Foreskin keratinocyte (primary cell): ENCODE measurements at places on chromosomes 2 and 18.

DNA sequence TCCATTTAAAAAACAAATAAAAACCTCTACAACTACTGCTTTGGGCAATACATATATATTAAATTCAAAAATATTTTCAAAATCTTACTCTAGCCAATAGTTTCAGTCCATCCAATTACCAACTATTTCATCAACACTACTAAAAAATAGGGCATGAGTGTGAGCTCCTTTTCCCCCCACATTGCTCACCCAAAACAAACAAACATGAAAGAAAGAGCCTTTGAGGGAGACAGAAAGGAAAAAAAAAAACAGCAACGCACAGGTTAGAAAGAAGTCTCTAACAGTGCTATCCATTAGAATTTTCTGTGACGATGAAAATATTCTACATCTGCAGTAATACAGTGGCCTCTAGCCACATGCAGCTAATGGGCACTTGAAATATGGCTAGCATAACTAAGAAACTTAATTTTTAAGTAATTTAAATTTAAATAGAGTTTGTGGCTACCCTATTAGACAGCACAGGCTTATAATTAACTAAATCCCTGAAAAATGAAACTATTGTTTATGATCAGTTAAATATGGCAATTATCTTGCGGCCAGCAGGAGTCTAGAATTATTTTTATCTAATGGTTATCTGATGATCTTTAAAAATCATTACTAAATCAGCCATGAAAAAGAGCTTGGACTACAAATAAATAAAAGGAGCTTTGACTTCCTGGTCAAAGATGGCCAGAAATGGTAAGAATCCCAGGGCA is 59.2 kb downstream of the RBMS1 start:
- DNase-seq = no peak

DNA sequence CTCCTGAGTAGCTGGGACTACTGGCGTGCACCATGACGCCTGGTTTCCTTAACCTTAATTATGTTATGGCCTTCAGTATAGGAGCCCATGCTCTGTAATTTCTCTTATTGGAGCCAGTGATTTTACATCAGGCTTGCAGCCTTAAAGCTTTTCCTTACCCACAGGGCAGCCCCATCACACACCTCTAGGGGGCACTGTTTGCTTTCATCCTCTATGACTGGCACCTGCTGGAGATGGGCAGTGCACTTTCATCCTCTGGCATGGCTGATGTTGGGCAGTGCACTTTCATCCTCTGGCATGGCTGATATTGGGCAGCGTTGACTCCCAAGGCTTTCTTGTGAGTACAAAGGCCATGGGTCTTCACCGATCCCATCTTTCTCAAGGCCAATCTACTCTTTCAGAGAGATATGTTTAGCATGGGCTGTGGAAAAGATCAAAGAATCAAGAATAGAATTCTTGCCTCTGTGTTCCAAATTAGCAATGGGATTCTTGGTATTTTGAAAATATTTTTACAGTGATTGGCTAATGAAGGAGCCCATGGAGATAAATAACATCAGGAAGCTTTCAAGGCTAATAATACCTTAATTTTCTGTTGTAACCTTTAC is 80.7 kb upstream of the MEX3C start:
- DNase-seq = peak; percentile 42

- DNase-seq = no peak
Measured at GRCh38 chr2:240782221-240782885, 37.7 kb downstream of the KIF1A start.

- no peak for DNase-seq
Measured at GRCh38 chr2:131148426-131148825, 43.3 kb downstream of the PLEKHB2 start.

- no peak for DNase-seq
Measured at GRCh38 chr18:11215216-11215615, 65.8 kb upstream of the PIEZO2 start.

- DNase-seq = no peak
Measured at GRCh38 chr2:134660626-134661402, 58.0 kb downstream of the TMEM163 start.

GRCh38 chr2:112074506-112074905 is 19.4 kb downstream of the TMEM87B start:
- no peak for DNase-seq

GRCh38 chr2:46748735-46749531 is 166.7 kb downstream of the MCFD2 start:
- DNase-seq = peak; percentile 85

- DNase-seq = no peak
Measured at GRCh38 chr2:205989271-205990071, 96.5 kb downstream of the INO80D start.

DNA sequence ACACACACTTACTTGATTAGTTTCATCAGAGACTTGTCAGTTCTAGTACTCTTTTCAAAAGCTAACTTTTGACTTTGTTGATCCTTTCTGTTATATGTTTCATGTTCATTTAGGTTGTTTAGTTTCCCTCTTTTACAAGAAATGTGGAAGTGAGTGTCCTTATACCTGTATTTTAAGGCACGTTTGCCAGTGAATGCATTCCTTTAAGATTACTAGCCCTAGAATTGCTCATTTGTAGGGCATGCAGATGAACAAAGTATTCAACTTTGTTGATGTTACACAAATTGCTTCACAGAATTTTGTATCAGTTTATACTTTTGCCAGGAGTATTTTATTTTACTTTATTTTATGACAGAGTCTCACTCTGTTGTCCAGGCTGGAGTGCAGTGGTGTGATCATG is 6.3 kb downstream of the IL1RL2 start:
- DNase-seq = peak; percentile 63

- no peak for DNase-seq
Measured at GRCh38 chr18:46224181-46224775, 120.1 kb downstream of the HAUS1 start.

DNA sequence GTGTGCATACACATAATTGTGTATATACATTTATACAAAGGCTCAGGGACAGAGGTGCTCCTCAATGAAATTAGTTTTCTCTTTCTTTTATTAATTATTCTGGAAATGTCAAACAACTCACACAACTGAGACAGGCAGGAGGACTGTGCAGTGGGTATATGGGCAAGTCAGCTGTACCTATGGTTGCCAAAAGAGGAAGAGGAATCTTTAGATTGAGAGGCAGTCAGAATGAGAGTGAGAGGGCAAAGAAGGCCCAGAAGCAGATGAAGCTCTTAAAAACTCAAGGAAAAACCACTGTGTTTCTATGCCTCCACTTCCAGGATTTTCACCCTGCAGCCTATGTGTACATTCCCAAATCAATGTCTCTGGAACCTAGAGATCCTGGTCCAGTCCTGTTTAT is 79.1 kb downstream of the CACNB4 start:
- no peak for DNase-seq

GRCh38 chr2:52054824-52055223 is 1022.9 kb upstream of the NRXN1 start:
- DNase-seq = no peak

GRCh38 chr18:27645929-27646328 is 460.8 kb upstream of the CHST9 start:
- DNase-seq = no peak

- no peak for DNase-seq
Measured at GRCh38 chr2:6017736-6018286, 325.6 kb downstream of the SOX11 start.

DNA sequence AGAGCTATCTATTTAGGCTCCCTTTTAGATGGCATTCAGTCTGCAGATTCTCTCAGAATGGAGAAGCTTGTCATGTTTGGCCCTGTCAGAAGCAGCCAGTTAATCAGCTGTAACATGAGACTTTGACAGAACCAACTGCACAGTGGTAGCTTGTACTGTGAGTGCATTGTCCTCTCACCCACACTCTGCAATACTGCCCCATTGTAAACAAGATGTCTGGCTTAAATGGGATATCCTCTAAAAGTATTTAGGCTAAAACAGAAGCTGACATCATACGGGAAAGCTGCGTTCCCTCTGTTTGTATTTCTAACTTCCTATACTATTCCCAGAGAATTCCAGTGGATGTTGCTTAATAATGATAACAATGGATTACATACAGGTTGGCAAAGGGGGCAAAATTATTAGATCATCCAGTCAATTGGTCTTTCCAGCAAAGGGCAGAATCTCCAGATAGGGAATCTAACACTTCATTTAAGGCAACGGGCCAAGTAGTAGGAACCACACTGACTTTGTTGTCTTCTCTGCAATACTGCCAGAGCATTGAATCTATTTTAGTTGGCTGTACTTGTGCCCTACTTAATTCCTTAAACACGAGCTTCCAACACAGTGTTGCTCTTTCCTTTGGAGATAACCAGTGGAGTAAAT is 15.4 kb upstream of the STAT4 start:
- DNase-seq = no peak

DNA sequence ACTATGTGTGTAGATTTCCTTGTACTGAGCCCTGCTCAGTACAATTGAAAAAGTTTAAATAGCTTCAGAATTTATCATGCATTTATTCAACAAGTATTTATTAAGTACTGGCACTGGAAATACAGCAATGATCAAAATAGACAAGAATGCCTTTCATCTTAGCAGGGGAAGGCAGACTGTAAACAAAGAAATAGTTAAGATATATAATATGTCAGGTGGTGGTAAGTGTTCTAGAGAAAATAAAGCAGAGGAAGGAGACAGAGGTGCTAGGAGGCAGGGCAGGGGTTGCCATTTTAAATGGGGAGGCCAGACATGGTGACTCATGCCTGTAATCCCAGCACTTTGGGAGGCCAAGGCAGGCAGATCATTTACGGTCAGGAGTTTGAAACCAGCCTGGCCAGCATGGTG is 13.6 kb upstream of the LIPG start:
- peak; percentile 47 for DNase-seq

DNA sequence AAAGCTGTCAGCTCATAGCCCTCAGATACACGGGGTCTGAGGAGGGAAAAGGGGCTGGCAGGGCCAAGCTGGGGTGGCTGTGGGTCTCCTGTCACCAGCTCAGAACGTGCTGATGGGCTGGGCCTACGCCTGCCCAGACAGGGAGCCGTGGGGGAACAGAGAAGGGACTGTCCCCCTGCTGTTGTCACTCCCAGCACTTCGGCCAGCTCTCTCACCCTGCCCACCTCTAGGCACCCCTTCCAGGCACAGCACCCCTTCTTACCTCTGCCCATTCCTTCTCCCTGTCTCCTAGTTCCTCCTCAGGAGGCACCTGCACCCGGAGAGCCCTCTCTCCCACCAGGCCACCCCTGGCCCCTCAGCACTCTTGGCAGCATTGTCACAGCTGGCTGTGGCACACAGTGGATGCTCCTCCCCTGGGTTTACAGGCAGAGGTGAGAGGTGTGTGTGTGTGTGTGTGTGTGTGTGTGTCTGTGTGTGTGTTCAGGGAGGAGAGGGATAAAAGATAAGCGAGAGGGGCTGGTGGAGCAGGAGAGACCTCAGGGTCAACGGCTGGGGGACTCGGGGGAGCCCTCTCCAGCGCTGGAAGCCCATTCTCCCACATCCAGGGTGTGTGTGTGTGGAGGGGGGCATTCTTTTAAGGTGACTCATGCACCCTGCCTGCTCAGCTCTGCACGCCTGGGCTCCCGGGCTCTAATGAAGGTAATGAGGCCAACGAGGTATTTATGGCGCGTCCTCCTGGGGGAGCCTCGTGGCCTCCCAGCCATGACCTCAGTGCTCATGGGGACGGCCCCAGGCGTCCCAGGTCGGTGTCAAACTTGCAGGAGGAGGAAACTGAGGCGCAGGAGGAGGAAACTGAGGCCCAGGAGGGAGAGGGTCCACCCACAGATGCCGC is 66.1 kb upstream of the SMAD7 start:
- peak; percentile 86 for DNase-seq

DNA sequence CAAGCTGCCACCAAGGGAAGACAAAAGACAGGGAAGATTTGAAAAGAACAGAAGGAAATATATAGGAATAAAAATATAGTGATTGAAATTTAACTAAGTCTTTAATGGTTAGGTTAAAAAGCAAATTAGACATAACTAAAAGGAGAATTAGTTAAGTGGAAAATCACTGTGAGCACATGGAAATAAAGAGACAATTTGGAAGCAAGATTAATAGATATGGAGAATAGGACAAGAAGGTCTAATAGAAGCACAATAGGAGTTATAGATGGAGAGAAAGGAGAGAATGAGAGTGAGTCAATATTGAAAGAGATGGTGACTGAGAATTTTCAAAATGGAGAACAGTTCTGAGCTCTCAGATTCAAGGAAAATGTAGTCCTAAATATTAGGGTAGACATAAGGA is 176.9 kb downstream of the ASB1 start:
- DNase-seq = no peak

- no peak for DNase-seq
Measured at GRCh38 chr2:381941-382727, 94.2 kb upstream of the ALKAL2 start.

DNA sequence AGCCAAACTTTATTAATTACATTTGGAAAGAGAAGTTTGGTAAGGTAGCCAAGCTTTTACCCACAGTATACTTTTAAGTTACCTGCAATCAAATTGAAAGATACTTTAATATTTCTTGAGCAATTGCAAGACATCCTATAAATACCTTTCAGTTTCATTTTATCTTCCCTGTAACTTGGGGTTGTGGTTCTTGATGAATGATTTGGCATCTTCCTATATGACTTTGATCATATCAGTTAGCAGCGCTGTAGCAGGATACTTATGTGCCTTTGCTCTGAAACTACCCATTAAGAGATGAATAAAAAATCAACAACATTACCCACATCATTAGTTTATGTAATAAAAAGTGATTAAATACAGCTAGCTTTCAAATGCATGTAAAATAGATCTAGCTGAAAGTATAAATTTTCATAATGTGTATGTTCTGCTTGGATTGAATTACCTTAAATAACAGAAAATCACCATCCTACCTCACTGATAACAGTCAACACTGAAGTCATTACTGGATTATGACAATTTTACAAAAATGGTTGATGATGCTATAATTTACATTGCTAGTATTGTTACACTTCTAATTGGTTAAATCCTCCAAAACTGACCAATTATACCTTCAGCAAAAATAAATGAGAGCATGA is 50.4 kb downstream of the MMADHC start:
- no peak for DNase-seq

- no peak for DNase-seq
Measured at GRCh38 chr18:73677450-73677849, 470.2 kb downstream of the FBXO15 start.

DNA sequence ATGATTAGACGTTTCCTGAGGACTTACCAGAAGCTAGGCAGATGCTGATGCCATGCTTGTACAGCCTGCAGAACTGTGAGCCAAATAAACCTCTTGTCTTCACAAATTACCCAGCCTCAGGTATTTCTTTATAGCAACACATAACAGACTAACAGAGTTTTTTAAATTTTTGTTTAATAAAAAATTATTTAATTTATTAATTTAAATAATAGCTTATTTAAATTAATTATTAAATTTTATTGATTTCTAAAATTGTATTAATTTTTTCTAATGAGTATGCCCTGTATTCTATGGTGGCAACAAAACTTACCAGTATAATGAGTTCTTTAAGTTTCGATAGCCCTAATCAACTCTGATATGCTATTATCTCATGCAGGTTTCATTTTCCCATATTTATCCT is 259.8 kb downstream of the IKZF2 start:
- DNase-seq = no peak

- DNase-seq = no peak
Measured at GRCh38 chr2:241081190-241081642, 20.9 kb downstream of the MTERF4 start.

- peak; percentile 17 for DNase-seq
Measured at GRCh38 chr2:85353876-85354285, 447 bp downstream of the RETSAT start.

GRCh38 chr2:75102011-75102410 is 97.3 kb downstream of the TACR1 start:
- DNase-seq = no peak

- no peak for DNase-seq
Measured at GRCh38 chr2:3142961-3143571, 234.6 kb downstream of the EIPR1 start.

GRCh38 chr2:84781942-84782716 is 98.8 kb downstream of the TRABD2A start:
- peak; percentile 67 for DNase-seq
